ENCODE measurements at places on chromosomes 6 and 20. TPM values are rescaled to one million over a fixed set of nuclear protein-coding genes. Genes with fewer than 3 reads are reported as not detected.

GRCh38 chr6:53556986-53557715, 12.2 kb upstream of the GCLC start:
- DNase-seq = no peak

- DNase-seq = no peak
These were observed 6.1 kb downstream of the SAMD3 start for GRCh38 chr6:130216620-130217019.

- no peak for DNase-seq
These were observed 61.0 kb downstream of the RAB44 start for GRCh38 chr6:36758516-36759147.

DNA sequence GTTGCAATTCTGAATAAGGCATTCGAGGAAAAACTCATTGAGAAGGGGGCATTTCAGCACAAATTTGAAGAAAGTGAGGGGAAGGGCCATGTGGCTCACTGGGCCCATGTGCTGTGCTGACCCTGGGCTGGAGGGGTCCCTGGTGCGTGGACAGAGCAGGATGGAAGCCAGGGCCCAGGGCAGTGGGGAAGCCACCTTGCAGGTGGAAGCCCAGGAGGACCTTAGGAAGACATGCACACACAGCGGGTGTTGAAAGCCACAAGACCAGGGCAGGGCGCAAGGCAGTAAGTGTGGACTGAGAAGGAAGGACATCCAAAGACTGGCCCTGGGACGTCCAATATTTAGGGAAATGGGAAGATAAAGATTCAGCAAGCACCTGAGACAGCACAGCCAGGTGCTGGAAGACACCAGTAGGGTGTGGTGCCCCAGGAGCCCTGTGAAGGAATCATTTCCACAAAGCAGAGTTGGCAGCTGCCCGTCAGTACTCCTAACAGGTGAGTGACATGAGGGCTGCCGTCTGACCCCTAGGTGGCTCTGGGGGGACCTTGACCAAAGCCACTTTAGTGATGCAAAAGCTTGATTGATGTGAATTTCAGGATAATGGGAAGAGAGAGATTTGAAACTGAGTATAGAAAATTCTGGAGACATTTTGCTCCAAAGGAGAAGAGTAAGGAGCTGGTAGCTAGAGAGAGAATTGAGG, 254.4 kb upstream of the EXOC2 start:
- DNase-seq = no peak

DNA sequence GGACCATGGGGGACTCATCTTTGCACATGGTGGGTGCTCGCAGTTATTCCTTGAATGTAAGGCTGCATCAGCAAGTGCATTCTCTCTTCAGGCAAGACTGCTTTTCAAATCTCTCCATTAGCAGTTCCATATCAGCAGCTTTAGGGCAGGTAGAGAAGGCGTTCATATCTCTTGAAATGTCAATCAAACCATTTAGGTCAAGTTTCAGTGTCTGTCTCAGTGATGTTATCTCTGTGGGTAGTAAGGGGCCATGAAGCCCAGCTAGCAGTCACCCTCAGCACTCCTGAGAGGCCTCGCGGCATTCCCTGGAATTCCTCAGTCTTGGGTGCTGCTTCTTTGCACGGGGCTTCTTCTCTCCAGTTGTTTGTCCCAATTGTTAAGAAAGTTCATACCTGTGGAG, 24.2 kb downstream of the FARS2 start:
- DNase-seq = no peak

GRCh38 chr6:18488526-18489270, 101.5 kb downstream of the RNF144B start:
- DNase-seq = no peak

- no peak for DNase-seq
These were observed 121.0 kb downstream of the TRDN start for GRCh38 chr6:123515715-123516114.

Gene AIF1
- total RNA-seq = 27.3 TPM
